ENCODE measurements at places on chromosomes 2 and 18. TPM values are rescaled to one million over a fixed set of nuclear protein-coding genes. Genes with fewer than 3 reads are reported as not detected.
A peak's percentile ranks its signal among the peaks of the same experiment; 100 is the strongest.

The ESPNL gene
- 0.49 TPM for total RNA-seq

- no peak for DNase-seq
- H3K4me1 ChIP-seq: no peaks in the 10 kb centered on the region
- no peaks in the 10 kb centered on the region for H3K27me3 ChIP-seq
- peaks cover 32% of the 10 kb centered on the region for H3K36me3 ChIP-seq
Measured at GRCh38 chr18:74503137-74503536, 7.0 kb downstream of the CNDP2 start.

The VIT gene
- 16.5 TPM for total RNA-seq

DNA sequence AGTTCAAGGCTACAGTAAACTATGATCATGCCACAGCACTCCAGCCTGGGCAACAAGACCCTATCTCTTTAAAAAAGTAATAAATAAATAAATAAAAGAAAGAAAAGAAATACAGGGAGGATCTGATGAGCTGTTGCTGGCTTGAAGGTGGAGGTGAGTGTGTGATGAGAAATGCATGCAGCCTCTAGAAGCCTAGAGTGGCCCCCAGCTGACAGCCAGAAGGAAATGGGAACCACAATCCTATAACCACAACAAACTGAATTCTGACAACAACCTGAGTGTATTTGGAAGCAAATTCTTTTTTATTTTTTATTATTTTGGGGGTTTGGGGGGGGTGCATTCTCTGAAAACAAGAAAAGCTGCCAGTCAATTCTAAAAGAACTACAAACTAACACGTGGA lies 14.6 kb downstream of the NOL10 start:
- H3K27ac ChIP-seq: no peak overlapping the region
- DNase-seq: no peak
- H3K36me3 ChIP-seq: peaks cover 8% of the 10 kb centered on the region
- no peak overlapping the region for H3K4me3 ChIP-seq
- no peaks in the 10 kb centered on the region for H3K27me3 ChIP-seq
- H3K4me1 ChIP-seq: no peaks in the 10 kb centered on the region

DNA sequence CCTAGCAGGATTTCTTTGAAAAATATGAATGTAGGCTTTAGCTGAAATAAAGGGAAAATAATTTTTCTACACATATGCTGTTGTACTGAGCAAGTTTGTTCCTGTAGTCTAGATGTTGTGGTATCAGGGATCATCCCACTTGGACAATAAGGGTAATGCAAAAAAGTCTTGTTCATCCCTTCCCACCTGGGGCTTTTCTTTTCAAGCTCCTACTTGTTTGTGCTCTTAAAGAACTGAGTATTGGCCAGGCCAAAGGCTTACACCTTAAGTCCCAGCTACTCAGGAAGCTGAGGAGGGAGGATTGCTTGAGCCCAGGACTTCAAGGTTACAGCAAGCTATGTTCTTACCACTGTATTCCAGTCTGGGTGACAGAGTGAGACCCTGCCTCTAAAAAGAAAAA lies 35.5 kb downstream of the ZC3H6 start:
- no peak overlapping the region for H3K27ac ChIP-seq
- DNase-seq: no peak

The UGT1A4 gene
- not detected for total RNA-seq

The COBLL1 gene
- 22.4 TPM for total RNA-seq

The SULT1C4 gene
- total RNA-seq: 2.6 TPM

GRCh38 chr2:217353591-217353990 lies 493.7 kb upstream of the TNP1 start:
- DNase-seq: no peak
- H3K27me3 ChIP-seq: no peaks in the 10 kb centered on the region
- H3K4me3 ChIP-seq: no peak overlapping the region
- H3K36me3 ChIP-seq: no peaks in the 10 kb centered on the region
- H3K27ac ChIP-seq: no peak overlapping the region

The CPO gene
- 0.95 TPM for total RNA-seq

DNA sequence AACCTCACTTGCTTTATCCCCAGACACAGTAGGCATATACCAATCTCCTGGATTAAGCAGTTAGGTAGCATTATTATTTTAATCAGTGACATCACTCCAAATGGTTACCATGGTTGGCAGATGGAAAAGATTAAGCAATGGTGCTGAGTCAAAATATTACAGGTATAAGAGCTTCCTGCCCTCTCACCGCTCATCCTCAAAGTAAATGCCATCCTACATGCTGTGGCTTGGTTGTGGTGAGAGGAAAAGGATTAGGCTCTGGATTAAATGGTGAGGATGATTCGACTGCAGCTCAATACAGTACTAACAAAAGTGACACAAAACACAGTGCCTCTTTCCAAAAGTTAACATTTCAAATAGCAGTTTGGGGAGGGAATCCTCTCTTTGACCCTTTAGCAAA lies 108.9 kb upstream of the ACAA2 start:
- no peak overlapping the region for H3K4me3 ChIP-seq
- H3K4me1 ChIP-seq: no peaks in the 10 kb centered on the region
- H3K27ac ChIP-seq: no peak overlapping the region
- DNase-seq: no peak
- no peaks in the 10 kb centered on the region for H3K36me3 ChIP-seq

The SS18 gene
- total RNA-seq: 98.8 TPM

The HOXD8 gene
- 10.2 TPM for total RNA-seq

The NYAP2 gene
- total RNA-seq: 0.36 TPM

- peak overlapping the region; percentile 65 for H3K27ac ChIP-seq
- H3K27me3 ChIP-seq: no peaks in the 10 kb centered on the region
- peak overlapping the region; percentile 36 for H3K4me3 ChIP-seq
- H3K4me1 ChIP-seq: no peaks in the 10 kb centered on the region
- H3K36me3 ChIP-seq: no peaks in the 10 kb centered on the region
Measured at GRCh38 chr2:233060980-233061590, 943 bp downstream of the INPP5D start.

The RNPEPL1 gene
- 24.4 TPM for total RNA-seq

DNA sequence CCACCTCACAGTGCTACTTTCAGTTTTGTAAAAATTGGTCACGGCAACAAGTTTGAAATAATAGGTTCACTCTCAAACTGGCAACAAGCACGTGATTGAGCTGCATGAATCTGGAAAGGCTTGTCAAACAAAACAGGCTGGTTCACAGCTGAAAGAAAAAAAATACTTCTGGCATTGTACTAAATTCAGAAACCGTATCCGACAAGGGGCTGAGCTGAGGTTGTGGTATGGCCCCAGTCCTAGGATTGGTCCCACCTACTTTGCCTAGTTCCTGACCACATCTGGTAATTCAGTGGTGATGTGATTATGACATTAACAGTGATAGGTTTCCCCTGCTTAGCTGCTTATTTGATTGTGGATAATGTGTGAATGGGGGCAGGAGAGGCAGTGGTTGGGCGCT lies 326.5 kb upstream of the THUMPD2 start:
- peaks cover 43% of the 10 kb centered on the region for H3K4me1 ChIP-seq
- no peak for DNase-seq
- no peak overlapping the region for H3K4me3 ChIP-seq
- no peaks in the 10 kb centered on the region for H3K27me3 ChIP-seq

The DLX2 gene
- total RNA-seq: not detected

DNA sequence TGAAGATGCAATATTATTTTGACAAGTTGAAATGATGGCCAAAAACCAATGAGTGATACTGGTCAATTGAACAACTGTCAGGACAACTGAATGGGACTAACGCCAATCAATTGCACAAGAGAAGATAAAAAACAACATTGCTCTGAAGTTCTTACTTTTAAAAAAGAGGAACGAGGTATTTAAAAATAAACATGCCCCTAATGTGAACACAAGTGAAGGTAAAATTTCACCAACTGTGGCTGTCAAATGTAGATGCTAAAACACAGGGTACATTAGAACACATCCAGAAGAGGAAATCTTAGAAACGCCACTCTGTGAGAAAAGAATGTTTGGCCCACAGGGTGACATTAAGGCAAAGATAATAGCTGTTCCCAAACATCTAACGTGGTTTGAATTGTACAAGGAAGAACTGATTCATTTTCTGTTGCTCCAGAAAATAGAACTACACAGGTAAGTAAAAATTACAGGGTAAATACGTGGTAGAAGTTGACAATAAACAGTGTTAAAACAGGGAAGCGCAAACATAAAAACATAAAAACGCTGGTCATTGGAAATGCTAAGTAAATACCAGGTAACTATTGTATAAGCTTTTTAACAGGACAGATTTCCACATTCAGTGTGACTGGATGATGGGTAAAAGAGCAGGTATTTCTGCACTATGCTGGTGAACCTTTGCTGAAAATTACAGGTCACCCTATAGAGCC lies 20.3 kb downstream of the LONRF2 start:
- DNase-seq: no peak
- H3K27me3 ChIP-seq: no peaks in the 10 kb centered on the region
- no peak overlapping the region for H3K4me3 ChIP-seq
- peaks cover 43% of the 10 kb centered on the region for H3K36me3 ChIP-seq
- no peak overlapping the region for H3K27ac ChIP-seq
- H3K4me1 ChIP-seq: no peaks in the 10 kb centered on the region

DNA sequence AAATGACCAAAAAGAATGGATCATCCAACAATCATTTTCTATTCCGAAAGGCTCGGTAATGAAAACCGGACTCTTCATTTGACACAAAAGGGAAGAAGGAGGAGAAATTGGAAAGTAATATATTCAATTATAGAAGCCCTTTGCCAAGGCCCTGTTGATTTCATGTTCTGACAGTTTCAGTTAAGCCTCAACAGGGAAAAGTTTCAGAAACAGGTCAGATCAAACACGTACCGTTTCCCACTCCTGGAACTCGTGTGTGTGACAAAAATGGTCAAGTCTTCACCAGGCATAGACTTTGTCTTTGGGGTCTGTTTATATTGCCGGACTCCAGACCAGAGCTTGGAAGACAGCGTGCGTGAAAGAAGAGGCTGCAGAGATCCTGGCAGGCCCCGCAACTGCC lies 101.3 kb upstream of the BCL2L11 start:
- H3K4me3 ChIP-seq: no peak overlapping the region
- no peaks in the 10 kb centered on the region for H3K36me3 ChIP-seq
- no peak for DNase-seq
- H3K27me3 ChIP-seq: no peaks in the 10 kb centered on the region
- no peak overlapping the region for H3K27ac ChIP-seq

- H3K4me1 ChIP-seq: peaks cover 8% of the 10 kb centered on the region
- H3K27me3 ChIP-seq: no peaks in the 10 kb centered on the region
- H3K27ac ChIP-seq: no peak overlapping the region
- no peaks in the 10 kb centered on the region for H3K36me3 ChIP-seq
- H3K4me3 ChIP-seq: no peak overlapping the region
- no peak for DNase-seq
Measured at GRCh38 chr2:43185146-43185545, 41.3 kb downstream of the ZFP36L2 start.

DNA sequence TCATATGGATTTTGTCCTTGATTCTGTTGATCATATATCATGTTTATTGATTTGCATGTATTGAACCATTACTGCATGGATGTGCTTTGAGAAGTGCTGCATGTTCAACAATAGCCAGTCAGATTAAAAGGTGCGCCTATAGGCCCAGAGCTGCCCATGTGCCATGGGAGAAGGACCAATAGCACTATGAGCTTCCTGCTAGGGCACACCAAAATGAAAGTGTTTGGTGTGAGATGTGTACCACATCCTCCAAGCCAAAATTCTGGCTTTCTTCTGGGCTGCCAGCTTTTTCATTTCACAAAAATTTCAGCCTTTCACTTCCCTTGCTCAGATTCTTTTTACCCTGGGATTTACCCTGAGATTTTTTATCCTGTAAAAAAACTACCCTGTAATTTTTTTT lies 34.8 kb upstream of the MMADHC start:
- no peak for DNase-seq
- no peaks in the 10 kb centered on the region for H3K4me1 ChIP-seq
- H3K27me3 ChIP-seq: no peaks in the 10 kb centered on the region
- H3K36me3 ChIP-seq: no peaks in the 10 kb centered on the region

The NEU2 gene
- not detected for total RNA-seq

DNA sequence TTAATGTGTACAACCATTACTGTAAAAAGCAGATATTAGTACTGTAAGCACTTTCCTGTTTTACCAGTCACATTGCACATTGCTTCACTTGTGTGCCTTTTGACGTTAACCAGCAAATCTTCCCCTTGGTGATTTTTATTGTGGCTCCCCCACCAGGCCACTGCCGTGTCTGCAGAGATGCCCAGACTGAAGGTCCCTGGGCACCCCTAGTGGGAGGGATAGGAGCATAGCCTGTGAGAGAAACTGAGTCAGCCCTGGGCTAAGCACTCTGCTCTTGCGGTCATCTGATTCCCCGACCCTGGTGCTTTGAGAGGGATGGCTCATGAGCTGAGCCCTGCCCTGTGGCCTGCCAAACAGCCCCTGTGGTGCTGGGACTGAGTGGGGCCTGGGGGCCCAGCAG lies 73.4 kb downstream of the INPP4A start:
- peaks cover 8% of the 10 kb centered on the region for H3K36me3 ChIP-seq
- peak; percentile 68 for DNase-seq
- no peaks in the 10 kb centered on the region for H3K4me1 ChIP-seq

- no peak overlapping the region for H3K27ac ChIP-seq
- peaks cover 33% of the 10 kb centered on the region for H3K27me3 ChIP-seq
- no peaks in the 10 kb centered on the region for H3K36me3 ChIP-seq
- DNase-seq: no peak
- peaks cover 19% of the 10 kb centered on the region for H3K4me1 ChIP-seq
Measured at GRCh38 chr2:234491897-234492296, 5.0 kb downstream of the ARL4C start.

The REEP1 gene
- 98.0 TPM for total RNA-seq

The SERPINB13 gene
- not detected for total RNA-seq

GRCh38 chr2:74513605-74514367 lies 464 bp upstream of the TLX2 start:
- H3K4me1 ChIP-seq: no peaks in the 10 kb centered on the region
- H3K27ac ChIP-seq: no peak overlapping the region
- no peak overlapping the region for H3K4me3 ChIP-seq

The HOXD11 gene
- total RNA-seq: 18.3 TPM

DNA sequence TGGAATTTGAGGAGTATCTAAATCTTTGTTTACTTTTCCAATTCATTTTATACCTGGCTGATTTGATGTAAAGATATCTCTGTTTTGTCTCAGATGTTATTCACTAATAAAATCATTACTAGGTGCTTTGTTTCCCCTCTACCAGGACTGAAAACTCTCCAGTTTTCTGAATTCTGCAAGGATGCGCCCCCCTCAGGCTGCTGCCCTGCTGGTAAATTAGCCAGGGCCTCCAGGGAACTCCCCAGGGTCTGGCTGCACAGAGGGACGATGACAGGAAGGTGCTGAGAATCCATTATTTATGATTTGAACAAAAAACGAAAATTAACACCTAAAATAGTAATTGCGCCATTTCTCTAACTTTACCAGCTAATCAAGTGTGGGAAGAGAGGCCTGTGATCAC lies 541.2 kb upstream of the POU3F3 start:
- no peaks in the 10 kb centered on the region for H3K36me3 ChIP-seq
- H3K27me3 ChIP-seq: no peaks in the 10 kb centered on the region
- no peak for DNase-seq

Data from sigmoid colon (tissue), 7 donors.